HCT116 (cell line): ENCODE measurements at places on chromosomes 1 and 21.

DNA sequence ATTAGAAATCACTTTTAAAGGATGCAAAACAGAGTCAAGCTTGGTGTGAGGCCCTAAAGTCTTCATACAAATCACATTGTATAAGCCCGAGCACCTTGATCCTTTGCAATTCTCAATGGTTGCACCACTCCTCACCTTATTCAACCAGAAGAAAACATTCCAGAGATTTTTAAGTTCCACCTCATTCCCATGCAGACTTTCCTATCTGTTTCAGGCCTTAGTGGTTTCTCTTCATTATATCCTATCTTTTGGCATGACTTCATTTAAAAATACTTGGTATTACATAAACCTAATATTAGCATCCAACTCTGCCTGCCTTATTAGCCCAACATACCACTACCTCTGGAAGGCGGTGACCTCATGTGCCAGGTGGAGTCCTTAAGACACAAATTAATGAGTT lies 9.3 kb upstream of the GREM2 start:
- no peak for DNase-seq

DNA sequence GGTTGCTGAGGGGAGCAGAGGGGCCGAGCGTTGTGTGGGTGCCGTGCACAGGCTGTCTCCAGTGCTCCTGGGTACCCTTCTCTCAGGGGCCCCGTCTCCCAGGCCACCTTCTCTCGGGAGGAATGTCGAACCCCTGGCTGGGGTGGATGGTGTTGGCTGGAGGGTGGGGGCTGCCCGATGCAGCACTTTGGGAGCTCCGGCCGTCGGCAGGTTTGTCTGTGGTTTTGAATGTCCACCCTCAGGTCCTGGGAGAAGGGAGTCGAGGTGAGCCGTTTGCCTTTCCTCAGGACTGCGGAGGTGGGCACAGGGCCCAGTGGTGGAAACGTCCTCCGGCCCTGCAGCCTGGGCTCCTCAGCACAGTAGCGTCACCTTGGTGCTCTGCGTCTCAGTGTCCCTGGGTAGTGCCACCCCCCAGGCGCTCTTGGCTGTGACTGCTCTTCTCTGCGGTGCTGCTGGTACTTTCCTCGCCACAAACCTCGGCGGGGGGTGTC lies 14.5 kb downstream of the SLX9 start:
- no peak for DNase-seq

- peak; percentile 92 for DNase-seq
Observed at GRCh38 chr1:246139745-246140182, 367.3 kb downstream of the SMYD3 start.

- DNase-seq, result no peak
Observed at GRCh38 chr1:184517130-184517529, 130.3 kb downstream of the C1orf21 start.

DNA sequence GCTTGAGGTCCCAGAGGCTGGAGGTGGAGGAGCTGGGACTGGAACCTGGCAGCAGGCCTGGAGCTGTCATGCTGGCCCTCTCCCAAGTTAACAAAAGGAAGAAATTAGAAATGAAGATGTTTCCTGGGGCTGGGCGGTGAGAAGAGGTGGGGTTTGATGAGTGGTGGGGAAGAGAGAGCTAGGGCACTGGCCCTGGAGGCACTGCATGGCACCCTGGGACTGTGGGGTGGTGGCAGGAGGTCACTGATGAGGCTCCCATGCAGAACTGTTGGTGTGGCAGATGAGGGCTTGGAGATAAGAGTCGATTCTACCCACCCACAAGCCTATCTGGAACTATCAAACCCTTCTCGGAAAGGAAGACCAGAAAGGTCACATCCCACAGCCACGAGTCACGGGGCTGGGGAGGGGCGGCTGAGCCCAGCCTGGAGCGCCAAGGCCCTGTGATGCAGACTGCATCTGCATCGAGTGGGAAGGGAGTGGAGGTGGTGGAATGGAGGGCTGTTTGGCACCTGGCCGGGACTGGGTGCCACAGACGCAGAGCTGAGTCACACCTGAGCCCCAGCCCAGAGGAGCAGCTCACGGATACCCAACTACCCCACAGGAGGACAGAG lies 29.4 kb downstream of the MRPL37 start:
- peak; percentile 21 for DNase-seq

GRCh38 chr1:8370905-8371315 lies 53.0 kb downstream of the SLC45A1 start:
- no peak for DNase-seq

- DNase-seq, result no peak
Observed at GRCh38 chr1:93221913-93222312, 41.4 kb downstream of the CCDC18 start.

DNA sequence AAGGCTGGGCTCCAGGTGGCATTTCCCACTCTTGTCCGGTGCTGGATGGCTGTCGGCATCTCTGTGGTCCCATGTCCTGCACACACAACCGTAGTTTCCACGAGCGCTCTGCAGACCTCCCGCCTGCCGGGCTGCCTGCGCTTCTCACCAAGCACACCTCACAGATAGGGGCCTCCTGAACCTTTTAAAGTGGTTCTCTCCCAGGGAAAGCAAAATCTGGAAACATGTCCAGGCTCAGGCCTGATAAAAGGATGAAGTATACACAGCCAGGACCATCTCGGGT lies 46.2 kb downstream of the CAPN9 start:
- no peak for DNase-seq

GRCh38 chr1:62142496-62142895 lies 52.2 kb upstream of the L1TD1 start:
- DNase-seq, result no peak
